ENCODE measurements at places on chromosomes 7 and 10.

GRCh38 chr7:51850126-51850525, 533.5 kb upstream of the COBL start:
- DNase-seq, result no peak

- DNase-seq, result no peak
Measured at GRCh38 chr10:131461093-131461492, 149.6 kb upstream of the TCERG1L start.

- no peak for DNase-seq
Measured at GRCh38 chr7:142753366-142753765, 4.1 kb downstream of the PRSS1 start.

DNA sequence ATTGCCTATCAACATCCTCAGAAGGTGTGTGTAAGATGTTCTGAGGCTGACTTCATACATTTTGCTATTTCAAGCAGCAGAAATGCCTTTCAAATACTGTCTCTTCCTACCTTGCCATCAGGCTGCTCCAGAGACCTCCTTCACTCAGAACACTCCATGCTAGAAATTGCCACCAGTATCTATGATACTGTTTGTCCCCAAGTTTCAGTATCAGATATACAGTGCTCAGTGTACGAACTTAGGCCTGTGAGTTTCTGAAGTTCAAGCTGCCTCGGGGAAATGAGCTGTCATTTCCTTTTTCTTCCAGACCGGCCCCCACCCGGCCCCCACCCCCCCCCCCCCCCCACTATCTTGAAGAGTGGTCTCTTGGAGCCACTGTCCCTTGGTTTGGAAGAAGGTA, 373.4 kb upstream of the CHRM2 start:
- no peak for DNase-seq

GRCh38 chr10:126218778-126219649, 169.3 kb downstream of the ADAM12 start:
- DNase-seq, result no peak
